ENCODE measurements at places on chromosomes 5 and 9. TPM values are rescaled to one million over a fixed set of nuclear protein-coding genes. Genes with fewer than 3 reads are reported as not detected.

PCDHB11 gene
- not detected for total RNA-seq

SH3TC2 gene
- total RNA-seq, result 0.68 TPM

FGF10 gene
- total RNA-seq, result not detected

ANKRD31 gene
- total RNA-seq, result 0.15 TPM

URM1 gene
- 47.8 TPM for total RNA-seq

UGT3A1 gene
- total RNA-seq, result not detected

IL5 gene
- not detected for total RNA-seq

CER1 gene
- total RNA-seq, result not detected

FYB1 gene
- total RNA-seq, result 340 TPM

GRM6 gene
- total RNA-seq, result not detected

ZNF354B gene
- total RNA-seq, result 13.6 TPM

PDZD2 gene
- 0.50 TPM for total RNA-seq

SLC25A48 gene
- total RNA-seq, result not detected

CARTPT gene
- total RNA-seq, result not detected

PLAC8L1 gene
- not detected for total RNA-seq

PCDHGA11 gene
- 1.2 TPM for total RNA-seq

FOXD4L6 gene
- total RNA-seq, result not detected

CDK9 gene
- total RNA-seq, result 207 TPM

BRINP1 gene
- total RNA-seq, result not detected

CYSRT1 gene
- 0.38 TPM for total RNA-seq

PKD2L2 gene
- not detected for total RNA-seq

SPINK4 gene
- not detected for total RNA-seq

NUTM2F gene
- not detected for total RNA-seq

PHF19 gene
- 47.8 TPM for total RNA-seq

PCDHGA1 gene
- not detected for total RNA-seq

DEPDC1B gene
- 1.2 TPM for total RNA-seq

HAND1 gene
- total RNA-seq, result not detected

LCN2 gene
- not detected for total RNA-seq

PCDHGA3 gene
- total RNA-seq, result not detected

GARIN3 gene
- total RNA-seq, result not detected

MRPS27 gene
- 36.5 TPM for total RNA-seq

DCAF12 gene
- total RNA-seq, result 21.3 TPM

ZNF454 gene
- not detected for total RNA-seq

COL15A1 gene
- 0.18 TPM for total RNA-seq

HTR4 gene
- total RNA-seq, result not detected

C9orf50 gene
- not detected for total RNA-seq
